H4 (cell line): ENCODE measurements at places on chromosomes 13 and 19.

DNA sequence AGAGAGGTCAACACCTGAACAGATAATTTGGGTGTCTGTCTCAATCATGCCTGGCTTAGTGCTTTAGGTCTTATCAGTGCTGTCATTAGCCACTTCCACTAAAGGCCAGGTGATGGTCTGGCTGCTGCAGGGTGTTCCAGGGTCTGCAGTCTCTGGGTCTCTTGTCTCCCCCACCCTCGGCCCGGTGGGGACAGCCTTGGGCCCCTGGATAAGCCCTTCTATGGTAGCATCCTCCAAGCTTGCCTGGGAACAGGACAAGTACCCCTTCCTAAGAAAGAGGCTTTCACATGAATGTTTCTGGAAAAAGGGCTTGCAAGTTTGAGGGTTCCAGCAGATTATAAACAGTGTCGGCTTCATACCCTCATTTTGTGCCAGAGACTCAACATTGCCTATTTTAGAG lies 29.3 kb upstream of the ZNF536 start:
- DNase-seq: no peak

DNA sequence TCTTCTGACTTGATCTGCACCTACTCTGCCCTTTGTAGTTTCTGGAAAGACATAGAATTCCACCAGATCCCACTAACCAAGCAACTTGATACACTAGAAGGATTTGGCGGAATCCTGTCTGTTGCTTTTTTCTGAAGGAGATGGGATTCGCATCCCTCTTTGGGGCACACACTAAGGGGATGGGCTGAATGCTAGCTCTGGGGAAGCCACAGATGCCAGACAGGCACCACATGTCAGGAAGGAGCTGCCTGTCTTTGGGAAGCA lies 52.1 kb downstream of the SERP2 start:
- DNase-seq: no peak

DNA sequence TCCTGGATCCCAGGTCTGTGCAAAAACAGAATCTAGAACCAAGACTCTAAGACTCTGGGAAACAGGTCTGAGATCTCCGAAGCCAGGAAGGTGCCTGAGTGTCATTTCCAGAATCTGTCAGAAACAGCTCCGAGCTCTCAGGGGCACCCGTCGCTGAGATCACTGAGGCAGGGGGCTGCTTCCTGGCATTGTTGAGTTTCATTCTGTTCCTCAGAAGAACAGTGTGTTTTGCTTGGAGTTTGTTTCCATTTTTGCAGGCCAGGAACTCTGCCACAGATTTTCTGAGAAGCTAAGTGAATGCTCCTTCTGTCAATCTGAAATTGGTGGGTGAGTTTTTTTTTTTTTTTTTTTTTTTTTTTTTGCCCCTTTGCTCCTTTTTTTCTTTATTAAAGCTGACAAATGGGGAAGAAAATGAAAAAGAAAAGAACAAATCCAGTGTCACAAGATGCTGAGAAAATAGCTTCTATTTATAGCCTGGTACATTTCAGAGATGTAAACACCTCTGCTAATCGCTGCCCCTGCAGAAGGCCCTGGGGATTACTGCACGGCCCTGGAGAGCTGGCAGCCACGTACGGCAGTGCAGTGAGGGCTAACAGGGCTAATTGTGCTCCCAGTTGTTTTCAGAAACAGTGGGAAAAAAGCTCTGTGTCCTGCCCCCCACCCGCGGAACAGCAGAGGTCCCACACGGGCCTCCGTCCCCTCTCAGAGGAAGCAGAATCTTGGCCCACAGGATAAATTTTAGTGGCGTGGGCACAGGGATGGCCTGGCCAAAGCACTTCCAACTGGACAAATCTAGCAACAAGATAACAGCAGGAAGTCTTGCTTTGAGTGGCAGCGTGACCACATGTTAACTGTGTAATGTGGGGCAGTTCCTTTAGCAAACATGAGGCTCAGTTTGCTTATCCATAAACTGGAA lies 237.6 kb upstream of the IRS2 start:
- DNase-seq: peak; percentile 57

DNA sequence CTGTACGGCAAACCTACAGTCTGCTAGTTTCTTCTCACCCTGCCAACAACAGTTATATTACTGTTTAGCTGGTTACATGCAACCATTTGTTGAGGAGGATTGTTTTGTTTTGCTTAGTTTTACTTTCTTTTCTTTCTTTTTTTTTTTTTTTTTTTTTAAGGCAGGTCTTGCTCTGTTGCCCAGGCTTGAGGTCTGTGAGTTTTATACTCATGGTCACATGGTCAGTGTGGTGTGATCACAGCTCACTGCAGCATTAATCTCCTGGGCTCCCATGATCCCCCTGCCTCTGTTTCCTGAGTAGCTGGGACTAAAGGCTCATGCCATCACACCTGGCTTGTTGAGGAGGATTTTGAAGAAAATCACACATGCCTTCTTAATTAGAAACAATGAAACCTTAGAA lies 505.6 kb downstream of the GPC5 start:
- peak; percentile 18 for DNase-seq

- no peak for DNase-seq
Observed at GRCh38 chr13:51921790-51922740, 60.3 kb downstream of the CCDC70 start.

GRCh38 chr13:73754727-73755292 lies 379.4 kb downstream of the KLF12 start:
- peak; percentile 36 for DNase-seq

DNA sequence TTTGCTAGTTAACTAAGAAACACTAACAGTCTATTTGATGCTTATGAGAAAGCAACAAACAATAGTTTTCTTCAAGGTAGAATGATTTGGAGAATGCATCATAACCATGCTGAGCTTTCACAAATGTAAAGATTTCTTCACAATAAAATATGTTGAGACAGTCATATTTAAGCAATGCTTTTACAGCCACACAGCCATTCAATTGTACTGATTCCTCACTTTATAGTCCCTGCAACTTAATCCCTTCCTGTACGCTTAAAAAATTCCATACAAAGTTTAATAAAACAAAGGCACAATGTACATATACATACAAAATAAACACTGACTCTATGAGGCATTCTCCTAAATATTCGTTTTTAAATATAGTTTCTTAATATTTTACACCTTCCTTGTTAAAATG lies 4.7 kb upstream of the ACOD1 start:
- DNase-seq: no peak

DNA sequence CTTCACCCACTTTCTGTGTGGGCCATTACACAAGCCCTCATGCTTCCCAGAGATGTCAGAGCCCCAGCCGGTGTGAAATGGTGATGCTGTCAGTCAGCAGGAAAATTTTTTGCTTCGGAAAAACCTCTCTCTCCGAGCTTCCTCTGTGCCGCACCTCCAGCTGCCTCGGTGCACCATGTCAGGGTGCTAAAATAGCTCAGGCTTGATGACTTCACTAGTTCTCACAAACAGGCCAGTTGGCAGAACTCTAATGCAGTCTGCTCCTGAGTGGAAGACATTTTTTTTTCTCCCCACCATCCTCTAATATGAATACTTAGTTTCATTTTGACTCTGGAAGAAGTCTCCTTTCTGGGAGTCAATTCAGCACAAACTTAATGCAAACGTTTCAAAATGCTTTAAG lies 71.3 kb downstream of the KLF12 start:
- DNase-seq: no peak

- no peak for DNase-seq
Observed at GRCh38 chr13:95226050-95226449, 75.2 kb downstream of the ABCC4 start.

DNA sequence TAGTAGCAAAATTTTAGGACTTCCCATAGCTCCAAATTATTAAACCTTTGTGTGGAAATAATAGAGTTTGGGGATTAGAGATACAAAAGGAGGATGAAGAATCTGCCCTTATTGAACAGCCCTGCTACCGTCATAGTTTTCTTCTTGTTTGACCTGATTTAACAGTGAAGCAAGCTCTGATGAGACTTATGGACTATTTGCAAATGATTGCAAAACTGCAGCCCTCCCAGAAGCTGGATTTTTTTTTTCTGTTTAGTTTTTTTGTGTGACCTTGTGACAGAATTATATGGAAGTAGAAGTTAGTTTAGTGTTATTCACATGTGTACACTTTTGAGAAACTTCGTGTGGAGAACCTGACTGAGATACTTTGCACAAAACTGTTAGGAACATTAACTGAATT lies 267.8 kb downstream of the KCNRG start:
- DNase-seq: no peak

DNA sequence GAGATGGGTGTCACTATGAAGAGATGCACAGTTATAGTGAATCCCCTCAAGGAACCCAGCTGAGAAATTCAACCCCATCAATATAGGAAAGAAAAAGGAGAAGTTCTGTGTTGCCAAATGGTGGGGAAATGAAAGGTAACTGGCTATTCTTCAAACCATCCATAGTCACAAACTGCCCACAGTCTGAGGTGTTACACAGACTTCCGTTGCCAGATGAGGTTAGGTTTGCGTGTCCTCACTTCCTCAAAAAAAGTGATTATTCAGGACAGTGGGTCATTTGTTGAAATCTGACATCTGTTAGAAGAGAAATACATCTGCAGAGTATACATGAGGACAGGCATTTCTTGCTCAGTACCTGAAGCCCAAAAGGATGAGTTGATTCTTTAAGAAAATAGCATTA lies 9.0 kb downstream of the SIGLEC5 start:
- DNase-seq: no peak

DNA sequence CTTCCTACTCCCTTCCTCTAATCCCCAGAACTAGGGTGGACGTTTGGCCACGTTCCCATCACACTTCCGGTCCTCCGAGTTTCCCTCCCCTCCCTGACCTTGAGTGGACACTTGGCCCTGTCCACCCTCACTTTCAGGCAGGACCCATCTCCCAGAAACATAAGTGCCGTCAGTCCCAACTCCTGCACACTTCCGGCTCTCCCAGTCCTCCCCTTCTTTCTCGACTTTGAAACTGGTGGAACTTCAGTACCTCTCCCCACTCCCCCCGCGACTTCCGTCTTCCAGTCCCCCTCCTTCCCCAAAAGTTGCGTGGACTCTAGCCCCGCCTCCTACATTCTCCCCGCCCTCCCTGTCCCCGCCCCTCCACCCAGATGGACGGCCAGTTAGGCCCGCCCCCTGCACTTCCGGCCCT lies 278 bp upstream of the ZNF274 start:
- no peak for DNase-seq

GRCh38 chr19:4821265-4821664 lies 10.2 kb downstream of the TICAM1 start:
- DNase-seq: no peak
